ENCODE measurements at places on chromosomes 7 and 10.

GRCh38 chr7:30880941-30881340, 30.7 kb upstream of the AQP1 start:
- no peak for DNase-seq

DNA sequence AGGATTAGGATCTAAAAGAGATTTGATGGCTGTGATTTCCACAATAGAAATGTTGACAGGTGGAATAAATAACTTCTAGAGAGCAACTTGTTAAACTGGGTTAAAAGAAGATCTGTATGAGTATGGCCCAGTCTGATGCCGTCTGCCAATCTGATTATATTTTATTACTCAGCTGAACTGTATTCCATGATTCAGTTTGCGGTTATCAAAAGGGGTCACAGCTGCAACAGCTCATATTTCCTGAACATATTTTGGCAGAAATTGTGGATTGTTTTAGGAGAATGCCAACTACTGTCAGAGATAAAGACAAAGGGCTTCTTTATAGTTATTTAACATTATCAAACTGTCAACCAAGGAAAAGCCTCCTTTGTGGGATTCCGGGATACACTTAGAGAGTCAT, 244.8 kb upstream of the MINDY3 start:
- no peak for DNase-seq

- DNase-seq, result no peak
These were observed 113.0 kb downstream of the PDE1C start for GRCh38 chr7:31957090-31957720.

DNA sequence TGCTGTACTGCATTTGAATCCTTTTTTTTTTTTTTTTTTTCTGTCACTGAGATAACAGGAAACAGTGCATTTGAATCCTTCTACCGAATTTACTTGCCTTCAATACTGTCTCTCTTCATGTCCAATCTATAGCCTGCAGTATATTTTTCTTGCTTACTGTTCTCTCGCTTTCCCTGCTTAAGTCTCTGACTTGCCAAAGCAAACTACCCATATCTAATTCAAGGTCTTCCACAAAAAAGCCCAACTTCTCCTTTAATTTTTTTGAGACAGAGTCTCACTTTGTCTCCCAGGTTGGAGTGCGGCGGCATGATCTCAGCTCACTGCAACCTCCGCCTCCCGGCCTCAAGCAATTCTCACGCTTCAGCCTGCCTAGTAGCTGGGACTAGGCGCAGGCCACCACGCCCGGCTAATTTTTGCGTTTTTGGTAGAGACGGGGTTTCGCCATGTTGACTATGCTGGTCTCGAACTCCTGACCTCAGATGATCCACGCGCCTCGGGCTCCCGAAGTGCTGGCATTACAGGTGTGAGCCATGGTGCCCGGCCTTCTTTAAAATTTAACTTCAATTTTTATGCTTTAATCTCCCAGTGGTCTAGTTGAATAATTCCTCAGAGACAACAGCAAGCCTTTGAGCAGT, 882 bp downstream of the PDCD11 start:
- no peak for DNase-seq

DNA sequence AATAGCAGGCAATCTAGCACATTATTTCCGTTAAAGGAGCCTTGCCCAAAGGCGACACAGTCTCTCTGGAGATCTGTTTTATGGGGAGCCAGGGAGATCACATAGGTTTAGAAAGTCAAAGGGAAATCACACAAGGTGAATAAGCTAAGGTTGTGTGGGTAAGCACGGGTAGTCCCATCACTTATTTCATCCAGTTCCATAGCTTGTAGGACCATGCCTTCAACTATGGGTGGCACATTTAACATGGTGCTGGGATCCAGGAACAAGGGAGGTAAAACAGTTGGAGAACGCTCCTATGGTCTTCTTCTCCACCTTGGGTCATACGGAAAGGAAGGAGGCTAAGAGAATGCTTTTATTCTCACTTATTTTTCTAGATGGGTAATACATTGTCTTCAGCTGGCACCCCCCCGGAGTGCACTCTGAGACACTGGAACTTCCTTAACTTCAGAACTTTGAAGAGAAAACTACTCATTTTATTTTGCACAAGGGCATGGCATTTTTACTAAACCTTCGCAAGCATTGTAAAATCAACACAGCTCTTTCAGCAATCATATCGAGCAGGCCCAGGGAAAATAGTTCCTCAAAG, 435.4 kb downstream of the KIF20B start:
- DNase-seq, result no peak

DNA sequence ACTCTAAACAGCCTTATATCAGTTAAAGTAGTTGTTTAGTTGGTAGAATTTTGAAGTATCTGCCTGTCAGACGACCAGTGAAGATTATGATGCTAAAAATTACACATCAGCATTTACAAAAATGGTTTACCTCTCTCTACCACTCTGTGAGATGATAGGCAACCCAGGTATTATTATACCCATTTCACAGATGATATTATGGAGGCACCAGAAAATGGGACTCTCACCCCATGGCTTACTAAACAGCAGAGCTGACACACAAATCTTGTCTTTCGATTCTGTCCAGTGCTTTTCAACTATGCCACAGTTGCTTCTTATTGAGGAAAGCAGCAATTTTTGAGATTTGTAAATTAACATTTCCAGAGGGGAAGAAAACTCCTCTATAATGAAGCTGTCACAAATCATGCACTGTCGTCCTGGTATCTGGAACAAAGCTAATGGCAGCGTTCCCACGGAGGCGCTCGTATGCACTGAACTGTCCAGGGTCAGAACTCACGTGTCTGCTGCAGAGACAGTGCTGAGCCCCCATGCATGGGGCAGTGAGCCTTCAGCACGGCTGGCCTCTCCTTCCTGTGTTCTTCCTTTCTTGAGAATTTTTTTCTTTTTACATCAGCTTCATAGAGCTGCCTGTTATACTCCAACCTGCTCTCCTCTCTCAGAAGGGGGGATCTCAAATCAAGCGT, 381.1 kb downstream of the SDK1 start:
- DNase-seq, result no peak

GRCh38 chr7:73308074-73308664, 457 bp downstream of the NSUN5 start:
- peak; percentile 80 for DNase-seq

- DNase-seq, result peak; percentile 11
These were observed 20.2 kb upstream of the TMEM178B start for GRCh38 chr7:141053626-141054025.

DNA sequence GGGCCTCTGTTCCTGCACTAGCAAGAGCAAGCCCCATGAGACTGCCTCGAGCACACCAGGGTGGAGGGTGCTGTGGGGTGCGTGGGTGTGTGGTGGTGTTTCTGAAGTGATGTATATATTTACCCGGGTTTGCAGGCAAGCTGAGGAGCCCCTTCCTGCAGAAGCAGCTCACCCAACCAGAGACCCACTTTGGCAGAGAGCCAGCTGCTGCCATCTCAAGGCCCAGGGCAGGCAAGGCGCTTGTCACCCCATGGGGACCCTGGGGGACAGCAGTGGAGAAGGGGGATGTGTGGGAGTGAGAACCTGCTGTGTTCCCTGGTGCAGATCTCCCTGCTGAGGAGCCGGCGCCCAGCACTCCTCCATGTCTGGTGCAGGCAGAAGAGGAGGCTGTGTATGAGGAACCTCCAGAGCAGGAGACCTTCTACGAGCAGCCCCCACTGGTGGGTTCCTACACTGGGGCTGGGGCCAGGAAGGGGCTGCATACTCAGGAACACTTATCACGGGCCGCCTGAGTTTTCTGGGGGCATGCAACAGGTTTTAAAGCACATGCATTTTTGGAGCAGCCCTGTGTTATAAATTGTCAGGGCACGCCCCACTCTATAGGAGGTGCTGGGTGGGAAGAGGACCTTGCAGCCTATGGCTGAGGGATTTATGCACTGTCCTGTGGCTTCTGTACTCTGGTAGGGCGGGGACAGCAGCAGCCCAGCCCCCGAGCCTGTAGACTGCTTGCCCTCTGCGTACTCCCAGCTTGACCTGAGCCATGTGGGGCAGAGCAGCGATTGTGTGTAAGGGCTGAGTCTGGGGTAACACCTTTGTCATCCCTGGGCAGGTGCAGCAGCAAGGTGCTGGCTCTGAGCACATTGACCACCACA, 5.9 kb downstream of the PGAM2 start:
- peak; percentile 18 for DNase-seq

DNA sequence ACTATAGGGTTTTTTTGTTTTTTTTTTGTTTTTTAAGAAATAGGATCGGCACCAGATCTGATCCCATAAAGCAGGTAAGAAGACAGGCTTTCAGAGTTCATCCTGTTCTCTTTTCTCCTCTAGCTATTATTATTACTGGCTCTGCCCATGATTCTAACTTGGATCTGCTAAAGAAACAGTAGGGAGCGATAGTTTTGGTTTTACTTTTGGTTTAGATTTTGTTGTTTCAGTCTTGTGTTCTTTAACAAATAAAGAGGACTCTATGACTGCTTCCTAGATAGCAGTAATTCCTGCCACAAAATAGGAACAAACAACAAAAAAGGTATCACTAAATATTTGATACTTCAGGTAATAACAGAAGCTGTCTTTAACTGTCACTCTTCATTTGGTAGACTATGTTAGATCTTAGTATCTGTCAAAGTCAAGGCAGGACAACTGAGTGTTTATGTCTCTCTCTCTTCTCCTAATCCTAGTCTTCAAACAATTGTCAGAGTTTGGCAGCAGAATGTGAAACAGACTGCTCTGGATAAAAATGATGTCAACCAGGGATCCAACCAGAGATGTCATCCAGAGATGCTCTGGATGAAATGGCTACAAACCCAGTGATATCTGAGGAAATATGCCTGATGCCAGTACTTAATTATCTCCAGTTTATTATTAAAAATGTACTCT, 99.8 kb downstream of the KMT2C start:
- no peak for DNase-seq

DNA sequence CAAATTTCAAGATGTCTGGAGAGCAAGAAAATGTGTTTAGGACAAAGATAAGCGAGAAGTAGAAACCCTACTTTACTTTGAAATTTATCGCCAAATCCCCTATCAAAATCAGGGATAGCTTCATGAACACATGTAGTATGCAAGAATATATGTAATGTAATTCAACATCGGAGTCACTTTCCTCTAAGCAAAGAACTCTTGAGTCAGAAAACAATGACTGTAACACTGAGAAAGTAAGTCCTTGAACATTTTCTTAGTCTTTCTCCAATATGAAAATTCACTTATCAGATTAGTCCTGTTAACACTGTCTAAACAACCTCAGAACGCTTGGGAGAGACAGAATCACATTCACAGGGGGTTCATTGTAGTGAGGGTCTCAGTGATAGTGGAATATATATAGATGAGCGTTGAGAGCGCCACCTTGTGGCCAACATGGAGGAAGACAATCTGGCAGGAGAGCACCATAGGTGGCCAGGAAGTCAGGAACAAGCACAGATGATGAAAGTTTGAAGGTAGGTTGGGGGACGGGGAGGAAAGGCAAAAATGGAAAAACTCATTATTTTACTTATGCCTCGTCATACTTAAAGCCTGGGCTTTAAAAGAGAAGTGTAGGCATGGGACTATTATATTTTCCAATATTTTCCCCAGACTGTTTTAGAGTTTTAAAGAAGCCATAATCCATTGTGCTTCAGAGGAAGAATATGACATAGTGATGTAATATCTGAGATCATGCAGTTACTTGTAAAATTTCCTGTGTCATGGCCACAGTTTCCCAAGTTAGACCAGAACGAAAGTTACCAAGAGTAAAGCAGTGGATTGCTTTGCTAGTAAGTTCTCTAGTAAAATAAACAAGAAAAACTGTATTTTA, 115.5 kb upstream of the GNAI1 start:
- peak; percentile 39 for DNase-seq

DNA sequence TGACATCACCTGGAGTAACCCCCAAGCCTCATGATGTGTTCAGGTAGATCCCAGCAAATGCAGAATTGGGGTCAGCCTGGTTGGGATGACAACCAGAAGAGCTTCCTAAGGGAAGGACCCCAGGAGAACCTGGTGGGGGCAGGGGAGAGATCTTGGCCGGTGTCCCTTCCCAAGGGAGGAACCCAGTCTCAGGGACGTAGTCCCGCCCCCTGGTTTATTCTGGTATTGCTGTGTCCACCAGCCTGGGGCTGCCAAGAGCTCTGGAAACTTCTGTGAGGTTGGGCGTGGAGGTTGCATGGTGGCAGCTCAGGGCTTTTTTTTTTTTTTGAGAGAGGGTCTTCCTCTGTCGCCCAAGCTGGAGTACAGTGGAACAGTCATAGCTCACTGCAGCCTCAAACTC, 19.4 kb downstream of the GTF2IRD1 start:
- no peak for DNase-seq

- DNase-seq, result peak; percentile 63
These were observed 65.3 kb upstream of the ZMIZ1 start for GRCh38 chr10:79003183-79004100.

DNA sequence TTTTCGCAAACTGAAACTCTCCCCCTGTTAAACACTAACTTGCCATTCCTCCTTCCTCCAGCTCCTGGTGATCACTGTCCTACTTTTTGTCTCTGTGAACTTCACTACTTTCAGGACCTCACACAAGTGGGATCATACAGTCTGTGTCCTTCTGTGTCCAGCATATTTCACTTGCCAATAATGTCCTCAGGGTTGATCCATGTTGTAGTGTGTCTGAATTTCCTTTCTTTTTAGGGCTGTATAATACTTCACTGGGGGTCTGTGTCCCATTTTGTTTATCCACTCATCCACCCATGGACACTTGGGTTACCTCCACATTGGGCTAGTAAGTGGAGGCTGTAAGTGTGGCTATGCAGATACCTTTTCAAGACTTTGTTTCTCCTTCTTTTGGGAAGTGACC, 42.7 kb upstream of the GJD4 start:
- DNase-seq, result no peak

DNA sequence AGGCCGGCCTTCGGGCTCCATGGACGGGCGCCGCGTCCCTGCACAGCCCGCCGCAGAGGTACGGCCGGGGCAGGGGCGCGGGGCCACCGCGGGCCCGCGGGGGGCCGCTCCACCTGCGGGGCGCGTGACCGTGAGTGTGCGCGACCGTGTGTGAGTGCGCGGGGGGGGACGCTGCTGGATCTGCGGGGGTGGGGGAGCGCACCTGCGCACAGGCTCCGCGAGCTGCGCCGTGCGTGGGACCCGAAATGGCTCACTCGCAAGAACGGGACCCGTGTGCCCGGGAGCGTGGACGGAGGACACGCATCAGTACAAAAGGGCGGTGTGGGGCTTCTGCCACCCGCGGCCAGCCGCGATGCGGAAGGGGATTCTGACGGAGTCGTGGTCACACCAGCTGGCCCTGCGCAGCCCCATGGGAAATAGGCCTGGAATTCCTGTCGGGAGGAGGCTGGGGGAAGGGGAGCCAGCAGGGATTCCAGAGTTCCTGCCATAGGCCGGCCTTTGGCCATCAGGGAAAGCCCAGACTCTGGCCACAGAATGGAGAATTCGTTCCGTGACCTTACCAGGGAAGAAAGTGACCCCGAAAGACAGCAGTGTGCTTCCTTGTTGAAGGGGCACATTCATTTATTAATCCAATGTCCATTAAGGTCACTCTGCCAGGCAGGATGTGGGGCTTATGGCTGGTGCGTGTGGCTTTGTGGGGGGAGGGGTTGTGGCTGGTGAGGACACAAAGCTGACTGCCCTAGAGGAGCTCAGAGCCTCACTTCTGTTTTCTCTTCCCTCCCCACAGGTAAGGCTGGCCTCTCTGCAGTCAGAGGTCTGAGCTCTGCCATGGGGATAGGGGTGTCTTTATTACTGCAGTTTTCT, 494 bp downstream of the REPIN1 start:
- no peak for DNase-seq

All from upper lobe of left lung (tissue), 6 donors.